Activated CD8-positive, alpha-beta memory T cell treated with anti-CD3 and anti-CD28 coated beads, Interleukin-2, amount 10 ng/mL, durations not matched to agents 7 days and 5 days (primary cell): ENCODE measurements at places on chromosomes 4 and X.
A peak's percentile ranks its signal among the peaks of the same experiment; 100 is the strongest.

DNA sequence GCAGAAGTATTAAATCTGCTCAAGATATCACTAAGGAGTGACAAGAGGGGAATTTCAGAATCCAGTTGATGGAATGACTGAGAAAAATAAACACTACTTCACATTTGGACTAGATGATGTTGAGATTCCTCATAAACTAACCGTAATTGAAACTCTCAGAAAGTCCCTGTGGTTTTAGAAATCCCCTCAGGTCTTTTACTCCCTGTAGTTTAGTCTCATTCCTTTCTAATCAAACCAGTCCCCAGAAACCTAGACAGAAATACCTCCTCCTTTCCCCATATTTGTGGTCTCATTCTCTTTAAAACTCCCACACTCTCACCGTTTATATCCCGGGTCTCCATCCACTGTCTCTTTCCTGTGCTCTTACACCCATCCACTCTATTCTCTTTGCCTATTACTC, 15.0 kb upstream of the TLR1 start:
- DNase-seq = no peak

DNA sequence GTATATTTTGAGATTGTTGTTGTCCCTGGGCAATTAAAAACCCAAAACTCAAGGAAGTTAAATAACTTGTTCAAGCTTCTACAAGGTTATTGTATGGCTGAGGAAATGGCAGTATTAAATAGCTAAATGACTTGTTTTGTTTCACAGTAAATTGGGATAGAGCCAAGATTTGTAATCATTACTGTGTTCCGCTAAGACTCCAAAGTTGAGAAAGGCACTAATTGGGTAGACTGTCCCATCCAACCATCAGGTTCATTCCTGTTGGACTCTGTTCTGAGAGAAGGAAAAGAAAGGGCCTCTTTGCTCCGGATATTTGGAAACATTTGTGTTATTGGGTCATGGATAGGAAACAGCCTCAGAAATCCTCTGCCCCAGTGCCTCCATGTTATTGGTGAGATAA, 82.2 kb downstream of the DCLK2 start:
- no peak for DNase-seq

- DNase-seq = no peak
These were observed 262.1 kb downstream of the NKX6-1 start for GRCh38 chr4:84237008-84237407.

DNA sequence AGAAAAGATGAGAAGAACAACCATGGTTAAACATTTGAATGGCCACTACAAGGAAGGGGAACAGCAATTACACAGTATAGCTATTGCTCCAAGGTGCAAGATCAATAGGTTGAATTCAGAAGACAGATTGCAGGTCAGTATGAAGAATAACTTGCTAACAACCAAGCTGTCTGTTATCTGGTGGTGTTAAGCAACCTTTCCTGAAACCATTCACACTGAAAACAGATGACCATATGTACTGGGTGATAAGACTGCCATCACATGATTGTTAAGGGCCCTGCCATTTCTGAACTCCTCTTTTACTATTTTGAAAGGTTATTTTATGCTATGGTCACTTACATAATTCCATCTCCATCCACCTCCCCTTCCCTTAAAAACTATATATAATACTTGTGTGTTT, 6.8 kb downstream of the GABRA3 start:
- DNase-seq = no peak

- DNase-seq = peak; percentile 86
These were observed 135.5 kb downstream of the AFAP1 start for GRCh38 chr4:7803992-7804755.

DNA sequence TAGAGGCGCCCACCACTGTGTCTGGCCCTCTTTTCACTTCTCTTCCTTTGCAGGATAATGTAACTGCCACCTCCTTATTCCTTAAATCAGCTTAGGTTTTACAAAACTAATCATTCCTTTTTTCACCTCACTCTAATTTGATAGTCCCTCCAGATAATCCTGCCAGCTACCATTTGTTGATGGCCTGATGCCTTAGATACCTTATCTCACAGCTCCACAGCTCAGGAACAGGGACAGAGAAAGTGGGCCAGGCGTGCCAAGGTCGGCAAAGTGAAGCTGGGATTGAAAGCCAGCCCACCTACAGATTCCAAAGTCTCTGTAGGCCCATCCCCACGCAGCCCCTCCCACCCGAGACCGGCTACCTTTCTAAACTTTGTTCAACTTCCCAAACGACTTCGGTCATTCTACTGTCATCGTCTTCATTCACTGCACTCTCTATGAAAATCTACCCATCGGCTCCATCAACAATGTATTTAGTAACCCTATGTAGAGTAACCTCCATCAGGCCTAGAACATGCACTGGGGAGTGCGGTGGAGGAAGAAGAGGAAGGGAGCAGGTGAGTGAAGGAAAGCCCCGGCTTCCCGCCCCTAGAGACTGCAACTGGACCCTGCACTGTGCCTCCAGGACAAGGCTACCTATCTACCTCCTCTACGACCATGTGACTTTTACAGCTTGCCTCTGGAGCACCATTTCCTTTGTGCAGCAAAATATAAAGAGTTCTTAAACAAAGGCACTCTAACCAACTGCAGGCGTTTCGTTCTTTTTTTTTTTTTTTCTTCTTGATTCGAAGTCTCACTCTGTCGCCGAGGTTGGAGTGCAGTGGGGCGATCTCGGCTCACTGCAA, 1.5 kb downstream of the CASP6 start:
- no peak for DNase-seq

- no peak for DNase-seq
These were observed 42.8 kb upstream of the KLHL34 start for GRCh38 chrX:21700967-21701366.

GRCh38 chr4:109760682-109761081, 30.8 kb upstream of the PLA2G12A start:
- no peak for DNase-seq

DNA sequence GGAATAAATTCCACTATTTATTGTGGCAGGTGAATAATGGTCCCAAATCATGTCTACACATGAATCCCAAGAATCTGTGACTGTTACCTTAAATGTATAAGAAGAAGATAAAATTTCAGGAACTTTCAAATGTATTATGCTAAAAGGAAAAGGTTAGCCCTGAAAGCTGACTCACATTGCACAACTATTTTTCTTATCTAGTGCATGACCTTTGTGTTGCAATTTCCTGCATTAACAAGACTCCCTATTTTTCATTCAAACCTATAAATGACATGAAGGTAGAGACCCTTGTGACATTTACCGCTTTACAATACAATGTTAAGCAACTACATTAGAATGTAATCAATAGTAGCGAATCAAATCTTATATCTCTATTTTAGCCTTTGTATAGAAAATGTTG, 36.7 kb downstream of the UBQLN2 start:
- DNase-seq = no peak

GRCh38 chrX:31271615-31272471, 200.0 kb upstream of the FTHL17 start:
- no peak for DNase-seq

- DNase-seq = no peak
These were observed 67.0 kb upstream of the MSX1 start for GRCh38 chr4:4792466-4792865.

GRCh38 chr4:147381749-147382148, 99.1 kb upstream of the EDNRA start:
- no peak for DNase-seq

DNA sequence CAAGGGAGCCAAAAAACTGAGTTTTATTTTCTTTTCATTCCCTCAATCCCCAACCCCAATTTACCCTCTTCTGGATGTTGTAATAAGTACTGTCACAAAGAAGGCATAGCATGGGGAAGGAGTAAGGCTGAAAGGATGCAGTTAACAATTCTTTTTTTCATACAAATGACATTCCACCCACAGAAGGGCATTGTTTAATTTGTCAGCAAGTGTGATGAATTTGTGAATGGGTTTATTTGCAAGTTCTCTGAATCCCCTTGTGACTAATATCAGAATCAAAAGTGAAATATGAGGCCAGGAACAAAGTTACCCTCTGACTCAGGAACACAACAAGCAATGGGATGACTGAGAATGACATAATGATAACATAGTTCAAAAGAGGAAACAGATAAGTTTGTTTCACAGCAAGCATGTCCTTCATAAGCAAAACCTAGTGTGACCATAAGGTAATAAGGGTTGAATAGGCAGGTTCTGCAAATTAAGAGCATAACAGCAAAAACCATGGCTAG, 2.1 kb downstream of the GEMIN8 start:
- no peak for DNase-seq

GRCh38 chrX:10538831-10539230, 81.6 kb downstream of the MID1 start:
- no peak for DNase-seq

DNA sequence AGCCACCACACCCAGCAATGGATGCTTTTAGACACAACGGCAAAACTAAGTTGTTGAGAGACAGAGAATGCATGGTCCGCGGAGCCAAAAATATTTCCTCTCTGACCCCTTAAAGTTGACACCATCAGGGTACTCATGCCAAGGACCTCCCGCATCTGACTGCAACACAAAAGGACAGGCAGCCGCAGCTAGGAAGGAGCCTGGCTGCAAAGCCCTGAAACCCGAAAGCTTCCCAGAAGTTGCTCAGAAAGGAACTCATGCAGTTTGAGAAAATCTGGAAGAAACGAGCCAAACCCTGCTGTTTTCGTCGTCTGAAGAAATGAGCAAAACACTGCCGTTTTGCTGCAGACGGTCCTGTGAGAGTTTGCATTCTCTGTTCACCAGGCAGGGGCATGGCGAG, 16.5 kb downstream of the DHRSX start:
- DNase-seq = no peak

GRCh38 chr4:5192271-5192670, 141.0 kb downstream of the STK32B start:
- DNase-seq = no peak

- DNase-seq = no peak
These were observed 69.4 kb upstream of the KIT start for GRCh38 chr4:54588404-54588803.

GRCh38 chr4:108237693-108238092, 69.0 kb upstream of the LEF1 start:
- DNase-seq = no peak

GRCh38 chr4:63786171-63786570, 623.1 kb downstream of the TECRL start:
- no peak for DNase-seq

- DNase-seq = no peak
These were observed 71.5 kb downstream of the TSPAN5 start for GRCh38 chr4:98586962-98587354.

- DNase-seq = no peak
These were observed 5.2 kb downstream of the CDK16 start for GRCh38 chrX:47223476-47224250.

GRCh38 chr4:127783955-127784770, 2.0 kb downstream of the HSPA4L start:
- no peak for DNase-seq

DNA sequence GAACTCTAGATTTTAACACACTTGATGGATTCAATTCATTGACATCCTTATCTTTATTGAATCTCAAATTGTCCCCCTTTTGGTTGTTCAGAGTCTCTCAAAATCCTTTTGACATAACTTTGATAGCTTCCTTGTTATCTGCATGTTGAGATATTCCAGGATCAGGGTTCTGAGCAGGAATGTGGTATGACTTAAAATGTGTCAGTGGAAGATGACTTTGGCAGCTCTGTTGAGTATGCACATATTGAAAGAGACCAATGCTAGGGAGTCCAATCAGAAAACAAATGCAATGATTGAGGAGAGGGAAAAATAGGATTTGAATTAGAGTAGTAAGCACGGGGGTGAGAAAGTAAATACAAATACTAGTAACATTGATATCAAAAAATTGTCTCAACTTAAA, 93.8 kb downstream of the MANBA start:
- DNase-seq = no peak

DNA sequence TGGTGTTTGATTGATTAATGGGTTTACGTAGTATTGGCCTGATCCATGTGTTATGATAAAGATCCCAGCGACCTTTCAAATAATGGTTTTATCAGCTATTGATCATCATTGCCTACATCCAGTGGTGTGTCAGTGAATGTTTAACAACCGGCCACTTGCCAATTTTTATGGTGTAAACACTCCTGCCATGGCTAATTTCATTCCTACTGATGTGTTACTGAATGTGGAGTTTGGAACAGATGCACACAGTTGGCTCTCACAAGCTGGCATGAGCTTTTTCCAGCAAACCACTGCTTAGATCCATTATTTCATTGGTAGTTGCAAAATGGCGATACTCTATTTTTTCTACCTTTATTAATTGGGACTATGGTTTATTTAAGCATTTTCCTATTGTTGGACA, 139.9 kb downstream of the REPS2 start:
- DNase-seq = no peak

DNA sequence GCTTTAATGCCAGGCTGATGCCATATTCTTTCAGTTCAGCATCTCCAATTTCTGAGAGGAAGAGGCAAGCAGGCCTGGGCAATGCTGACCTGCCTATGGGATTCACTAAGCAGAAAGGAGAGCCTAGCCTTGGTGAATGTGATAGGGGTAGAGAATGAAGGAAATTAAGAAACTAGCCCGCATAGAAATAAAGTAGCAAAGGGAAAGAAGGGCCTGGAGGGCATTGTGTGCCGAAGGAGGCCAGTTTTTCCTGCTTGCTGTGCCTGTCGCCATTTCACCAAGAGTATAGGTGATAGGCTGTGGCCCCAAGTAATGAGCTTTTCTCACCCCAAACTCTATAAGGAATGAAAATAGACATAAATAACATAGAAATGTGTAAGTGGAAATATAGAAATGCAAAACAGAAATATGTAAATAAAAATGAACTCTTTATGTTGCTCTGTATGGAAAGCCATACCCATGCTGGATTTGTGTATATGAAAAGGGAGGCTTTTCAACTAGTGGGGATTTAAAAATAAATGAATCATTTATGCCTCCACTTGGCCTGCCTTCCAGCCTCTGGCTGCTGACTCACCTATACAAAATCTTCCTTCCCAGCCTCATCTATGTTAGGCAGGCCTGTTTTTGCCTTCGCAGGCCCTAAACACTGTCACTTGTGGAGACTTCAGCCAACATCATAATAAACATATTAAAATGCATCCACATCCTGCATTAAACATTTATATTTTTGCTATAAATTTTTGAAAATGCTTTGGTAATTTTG, 5.1 kb upstream of the OCRL start:
- DNase-seq = no peak

GRCh38 chrX:141638550-141638949, 49.0 kb downstream of the SPANXA2 start:
- DNase-seq = no peak

GRCh38 chr4:101280866-101281600, 66.3 kb downstream of the PPP3CA start:
- DNase-seq = no peak

- no peak for DNase-seq
These were observed 172.9 kb upstream of the GYPA start for GRCh38 chr4:144313370-144313769.

DNA sequence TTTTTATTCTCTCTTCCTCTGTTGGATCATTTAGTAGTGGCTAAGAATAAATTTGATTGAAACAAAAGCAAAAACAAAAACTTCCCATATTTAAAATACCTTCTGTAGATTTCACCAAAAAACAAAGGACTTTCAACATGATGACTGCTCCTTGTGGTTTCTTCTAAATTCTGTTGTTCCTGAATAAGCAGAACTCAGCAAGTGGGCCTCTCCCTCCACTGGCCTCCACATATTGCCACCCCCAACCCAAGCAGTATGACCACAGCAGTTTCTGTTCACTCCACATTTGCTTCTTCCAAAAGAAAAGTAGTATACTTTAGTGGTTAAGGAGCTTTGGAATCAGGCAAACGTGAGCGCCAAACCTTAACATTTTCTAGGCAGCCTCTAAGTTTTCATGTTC, 114.7 kb downstream of the COX18 start:
- DNase-seq = no peak
